T-cell (primary cell): ENCODE measurements at places on chromosomes 2 and 18.

DNA sequence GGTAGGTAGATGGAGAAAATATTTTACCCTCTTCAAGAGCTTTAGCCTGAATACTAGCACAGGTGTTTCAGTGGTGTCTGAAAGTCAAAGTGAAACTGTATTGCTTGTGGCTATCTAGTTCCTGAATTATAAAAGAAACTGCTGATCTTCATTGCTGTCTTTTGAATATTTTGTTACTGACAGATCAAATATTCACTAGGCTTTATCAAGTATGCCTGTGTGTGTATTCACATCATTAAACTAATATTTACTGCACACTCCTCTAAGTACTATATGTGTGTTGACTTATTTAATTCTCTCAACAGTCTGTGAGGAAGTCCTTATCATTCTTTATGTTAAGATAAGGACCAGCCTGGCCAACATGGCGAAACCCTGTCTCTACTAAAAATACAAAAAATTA lies 139.6 kb downstream of the SOCS6 start:
- no peak for DNase-seq

GRCh38 chr2:72745679-72746368 lies 80.0 kb downstream of the EXOC6B start:
- DNase-seq: no peak

DNA sequence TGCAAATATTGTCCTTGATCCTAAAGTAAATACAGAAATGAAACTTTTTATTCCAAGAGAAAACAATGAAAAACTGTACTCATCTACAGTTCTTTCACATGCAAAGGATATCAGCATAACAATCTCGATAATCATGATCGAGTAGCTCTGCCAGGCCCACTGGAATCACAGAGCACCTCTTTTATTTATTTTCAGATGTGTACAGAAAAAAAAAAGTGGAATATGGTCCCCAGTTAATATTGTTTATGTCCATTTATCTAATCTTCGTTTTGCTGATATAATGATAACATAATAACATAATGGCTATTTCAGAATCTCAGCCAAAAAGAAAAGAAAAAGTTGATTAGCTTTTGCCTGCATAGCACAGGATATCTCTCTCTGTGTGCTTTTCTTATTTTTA lies 6.5 kb downstream of the ZNF385B start:
- no peak for DNase-seq

GRCh38 chr18:36162981-36163380 lies 24.3 kb upstream of the MOCOS start:
- DNase-seq: no peak

GRCh38 chr2:176187899-176188773 lies at the start of gene HOXD1:
HOXD1 (plus strand) TSS chr2:176188668; CDS start chr2:176188802, 134 bp downstream.
- DNase-seq: no peak

- no peak for DNase-seq
Observed at GRCh38 chr2:142849820-142850219, 27.6 kb upstream of the KYNU start.

- peak; percentile 14 for DNase-seq
Observed at GRCh38 chr2:75608684-75609333, 37.8 kb upstream of the MRPL19 start.

DNA sequence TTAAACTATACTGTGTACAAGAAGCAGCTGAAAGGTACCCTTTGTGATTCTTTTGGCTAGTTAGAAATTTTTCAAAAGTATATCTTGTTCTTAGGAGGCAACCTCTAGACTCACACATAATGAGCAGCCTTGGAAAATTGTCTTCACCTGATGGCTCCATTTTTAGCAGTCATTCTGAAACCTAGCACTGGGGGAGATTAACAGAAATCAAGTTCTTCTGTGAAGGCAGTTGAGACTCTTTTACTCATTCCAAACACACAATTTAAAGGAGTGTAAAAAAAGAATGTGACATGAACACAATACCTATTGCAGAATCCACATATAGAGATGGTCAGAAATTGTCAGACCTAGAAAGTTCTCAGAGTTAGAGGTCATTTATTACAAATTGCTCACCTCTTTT lies 197.7 kb downstream of the UBE2E3 start:
- DNase-seq: no peak

DNA sequence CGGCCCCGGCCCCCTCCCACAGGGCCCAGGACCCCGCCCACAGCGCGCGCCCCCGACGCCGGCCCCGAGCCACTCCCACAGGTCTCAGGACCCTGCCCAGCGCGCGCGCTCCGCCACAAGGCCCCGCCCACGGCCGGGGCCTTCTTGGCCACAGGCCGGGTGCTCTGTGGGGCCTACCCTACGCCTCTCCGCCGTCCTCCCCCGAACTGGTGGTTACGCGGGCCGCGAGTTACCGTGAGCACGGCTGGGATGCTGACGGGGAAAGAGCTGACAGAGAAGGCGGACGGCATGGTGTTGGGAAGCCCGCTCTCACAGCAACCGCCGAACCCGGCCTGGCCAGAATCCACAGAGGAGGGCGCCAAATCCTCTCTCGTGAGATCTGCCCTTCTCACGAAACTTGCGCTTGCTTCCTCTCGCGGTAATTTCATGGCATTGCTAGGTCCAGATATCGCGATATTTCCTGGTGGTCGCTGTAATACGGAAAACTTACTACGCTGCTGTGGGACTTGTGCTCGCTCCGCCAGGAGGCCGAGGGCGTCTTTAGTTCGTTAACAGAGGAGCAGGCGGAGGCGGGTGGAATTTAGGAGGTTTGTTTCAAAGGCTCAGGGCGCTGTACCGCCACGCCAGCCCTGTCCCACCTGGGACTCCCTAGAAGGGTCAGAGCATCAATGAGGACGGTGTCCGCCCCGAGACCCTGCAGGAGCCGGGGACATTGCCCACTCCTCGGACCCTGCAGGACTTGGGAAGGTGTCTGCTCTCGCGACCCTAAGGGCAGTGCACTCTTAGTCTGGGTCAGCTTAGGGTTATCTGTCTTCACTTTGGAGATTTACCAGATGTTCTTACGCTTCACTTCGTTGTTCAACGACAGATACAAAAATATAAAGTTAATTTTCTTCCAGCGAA lies at the start of gene TMEM18:
Gene TMEM18, minus strand, starts transcription at position 351 of the 903 bp plus-strand sequence. Its CDS starts 61 bp downstream, at position 290.
- peak; percentile 95 for DNase-seq

- DNase-seq: no peak
Observed at GRCh38 chr18:10320791-10321190, 133.6 kb upstream of the APCDD1 start.

DNA sequence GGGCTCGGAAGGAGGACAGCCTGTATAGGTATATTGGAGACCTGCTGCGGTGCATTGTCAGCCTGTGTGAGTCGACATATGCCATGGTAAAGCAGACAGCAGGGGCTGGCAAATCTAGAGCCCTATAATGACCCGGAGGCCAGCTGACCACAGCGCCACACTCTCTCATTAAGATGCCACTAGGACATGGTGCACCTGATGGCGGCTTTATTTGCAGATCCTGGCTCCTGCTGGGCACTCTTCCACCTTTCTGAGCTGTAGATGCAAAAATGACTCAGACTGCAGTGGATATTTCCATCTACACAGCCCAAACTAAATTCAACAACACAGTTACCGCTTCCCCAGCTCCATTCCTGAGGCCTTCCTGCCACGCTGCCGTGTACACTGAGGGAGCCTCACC lies 389.9 kb downstream of the TNS1 start:
- DNase-seq: no peak

DNA sequence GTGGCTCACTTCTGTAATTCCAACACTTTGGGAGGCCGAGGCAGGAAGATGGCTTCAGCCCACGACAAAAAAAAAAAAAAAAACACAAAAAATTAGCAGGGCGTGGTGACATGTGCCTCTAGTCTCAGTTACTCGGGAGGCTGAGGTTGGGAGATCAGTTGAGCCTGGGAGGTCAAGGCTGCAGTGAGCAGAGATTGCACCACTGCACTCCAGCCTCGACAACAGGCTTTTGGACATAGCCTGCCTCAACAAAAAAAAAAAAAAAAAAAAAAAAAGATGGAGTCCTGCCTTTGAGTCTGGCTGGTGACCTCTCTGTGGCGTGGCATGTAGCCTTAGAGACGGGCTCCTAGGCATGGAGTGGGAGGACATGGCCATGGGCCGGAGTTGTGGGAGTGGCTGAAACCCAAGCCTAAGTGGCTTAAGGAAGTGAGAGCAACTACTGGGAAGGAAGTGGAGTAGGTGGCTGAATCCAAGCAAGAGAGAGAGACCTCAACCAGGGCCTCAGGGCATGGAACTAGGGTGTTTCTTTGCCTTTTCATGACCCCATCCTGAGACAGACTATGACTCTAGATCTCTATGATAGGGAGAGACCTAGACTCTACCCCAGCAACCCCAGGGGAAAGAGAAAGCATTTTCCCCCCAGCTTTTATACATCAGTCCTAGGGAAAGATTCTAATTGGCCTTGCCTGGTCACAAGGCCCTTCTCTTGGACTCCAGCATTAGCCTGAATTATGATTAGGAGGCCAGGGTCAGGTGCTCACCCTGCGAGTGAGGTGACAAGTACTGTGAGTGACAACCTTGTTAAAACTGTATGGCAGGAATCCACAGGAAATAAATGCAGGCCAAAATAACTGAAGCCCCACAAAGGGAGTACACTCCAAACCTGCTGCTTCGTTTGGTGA lies 34.2 kb downstream of the NPAS2 start:
- DNase-seq: no peak

- no peak for DNase-seq
Observed at GRCh38 chr2:44859337-44859736, 82.2 kb upstream of the SIX3 start.

GRCh38 chr18:48363175-48363574 lies 46.0 kb downstream of the ZBTB7C start:
- no peak for DNase-seq

DNA sequence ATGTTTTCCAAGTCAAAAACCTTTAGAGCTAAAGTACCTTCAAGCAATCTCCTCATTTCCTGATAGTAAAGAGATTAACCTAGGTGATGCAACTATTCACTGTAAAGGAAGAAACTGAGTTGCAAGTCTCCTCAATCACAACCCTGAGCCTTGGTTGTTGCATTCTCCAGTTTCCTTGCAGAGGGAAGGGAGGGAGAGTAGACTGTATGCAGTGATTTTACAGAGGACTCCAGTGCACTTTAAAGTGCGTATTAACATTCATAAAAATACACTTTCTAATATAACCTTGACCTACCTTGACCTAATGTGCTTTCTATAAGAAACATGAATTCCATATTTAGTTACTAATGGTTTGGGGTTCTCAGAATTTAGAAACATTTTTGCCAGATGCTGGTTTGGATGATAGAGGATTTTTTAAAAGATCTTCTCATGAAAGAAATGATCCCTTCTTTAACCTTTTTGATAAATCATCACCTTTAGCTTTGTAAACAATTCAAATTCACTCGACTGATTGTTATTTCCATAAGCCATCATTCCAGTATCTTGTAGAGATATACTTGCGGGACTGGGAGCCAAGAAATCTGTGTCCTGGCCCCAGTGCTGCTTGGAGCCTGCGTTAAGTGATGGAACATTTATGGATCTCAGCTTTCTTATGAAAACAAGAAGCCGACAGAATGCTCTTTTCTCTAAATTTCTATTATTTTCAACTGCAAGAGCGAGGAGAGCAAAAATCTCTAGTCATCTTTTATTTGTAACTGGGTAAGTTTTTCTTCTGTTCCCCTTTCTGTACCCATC lies 228.3 kb downstream of the ZNF521 start:
- no peak for DNase-seq

DNA sequence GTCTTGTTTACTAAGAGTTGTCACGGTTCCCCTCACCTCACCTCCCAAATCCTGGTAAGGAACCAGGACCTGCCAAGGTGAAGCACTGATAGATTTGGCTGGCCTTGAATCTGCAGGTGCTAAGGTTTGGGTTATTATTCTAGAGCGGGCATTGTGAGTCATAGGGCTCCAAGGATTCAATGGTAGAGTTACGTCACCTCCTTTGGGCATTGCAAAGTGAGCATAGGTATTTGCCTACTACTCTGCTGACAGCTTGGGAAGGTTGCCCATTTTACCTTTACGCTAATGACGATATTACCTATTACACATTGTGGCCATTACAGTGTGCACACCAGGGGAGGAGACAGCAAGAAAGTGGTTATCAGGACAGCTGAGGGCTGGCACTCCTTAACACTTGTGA lies 59.3 kb downstream of the SETBP1 start:
- no peak for DNase-seq

GRCh38 chr2:221807706-221808105 lies 235.6 kb upstream of the EPHA4 start:
- DNase-seq: no peak

DNA sequence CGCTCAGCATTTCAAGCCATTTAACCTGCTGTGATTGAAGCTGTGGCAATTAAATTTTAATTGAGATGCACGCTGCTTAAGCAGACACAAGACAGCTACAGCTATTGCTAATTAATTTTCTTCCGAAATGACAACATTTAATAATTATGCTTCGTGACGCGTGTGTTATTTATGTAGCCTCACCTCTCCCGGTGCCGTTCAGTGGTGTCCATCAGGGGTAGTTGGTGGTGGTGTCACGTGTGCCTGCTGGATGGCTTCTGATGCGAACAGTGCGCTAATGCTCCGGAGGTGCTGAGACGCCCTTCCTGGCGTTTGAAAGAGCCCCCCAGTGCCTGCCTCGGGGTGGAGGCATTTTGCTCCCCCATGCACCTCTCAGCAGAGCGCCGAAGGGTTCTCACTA lies 39.5 kb downstream of the GLI2 start:
- DNase-seq: no peak

DNA sequence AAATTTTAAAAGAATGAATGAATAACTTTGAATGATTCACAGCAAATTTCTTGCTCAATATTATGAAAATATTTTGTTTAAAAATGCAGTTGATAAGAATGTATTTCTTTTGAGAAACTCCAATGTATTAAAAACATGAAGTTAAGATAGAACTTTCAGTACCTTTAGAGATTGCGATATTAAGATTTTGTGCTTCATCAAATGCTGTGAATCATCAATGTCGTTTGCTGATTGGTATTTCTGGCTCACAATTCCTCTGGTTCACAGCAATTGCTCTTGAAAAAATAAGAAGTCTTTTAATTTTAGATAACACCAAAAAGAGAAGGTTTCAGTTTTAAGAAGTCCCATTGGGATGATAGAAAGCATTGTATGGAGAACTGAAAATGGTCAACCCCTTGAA lies 228.7 kb downstream of the IKZF2 start:
- DNase-seq: no peak

GRCh38 chr2:191637182-191638078 lies 40.5 kb upstream of the NABP1 start:
- DNase-seq: no peak

DNA sequence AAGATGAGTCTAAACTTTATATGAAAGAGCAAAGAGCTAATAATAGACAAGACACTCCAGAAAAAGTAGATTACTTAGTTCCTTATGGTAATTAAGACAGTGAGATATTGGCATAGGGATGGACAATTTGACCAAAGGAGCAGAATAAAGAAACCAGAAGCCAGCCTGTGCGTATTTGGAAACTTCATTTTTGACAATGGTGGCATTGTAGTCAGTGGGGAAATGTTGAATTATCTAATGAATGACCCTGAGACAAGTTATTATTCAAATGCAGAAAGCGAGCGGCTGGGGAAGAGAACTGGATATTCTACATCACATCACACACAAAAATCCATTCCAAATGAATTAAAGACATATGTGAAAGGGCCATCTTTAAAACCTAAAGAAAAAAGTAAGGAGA lies 144.3 kb downstream of the DTNB start:
- no peak for DNase-seq
